Mucosa of descending colon (tissue), 3 donors: ENCODE measurements at places on chromosomes 6 and 20. TPM values are rescaled to one million over a fixed set of nuclear protein-coding genes. Genes with fewer than 3 reads are reported as not detected.

AGER gene
- 6.3 TPM for total RNA-seq

DNMT3B gene
- 1.2 TPM for total RNA-seq

TAP1 gene
- 131 TPM for total RNA-seq

OPRL1 gene
- 0.39 TPM for total RNA-seq

PROKR2 gene
- not detected for total RNA-seq

DNAH8 gene
- not detected for total RNA-seq

SMLR1 gene
- not detected for total RNA-seq

IP6K3 gene
- total RNA-seq: 6.8 TPM

CLPSL2 gene
- not detected for total RNA-seq

BTNL2 gene
- not detected for total RNA-seq

LPA gene
- total RNA-seq: not detected

MROH8 gene
- total RNA-seq: 3.1 TPM

CST4 gene
- total RNA-seq: not detected

SLC24A3 gene
- total RNA-seq: 34.9 TPM

ALDH5A1 gene
- total RNA-seq: 8.1 TPM

PMEPA1 gene
- total RNA-seq: 23.5 TPM

RGS17 gene
- 0.28 TPM for total RNA-seq

RCAN2 gene
- 6.1 TPM for total RNA-seq

PTCRA gene
- not detected for total RNA-seq

PTK7 gene
- total RNA-seq: 12.9 TPM

EFCAB8 gene
- 0.17 TPM for total RNA-seq

AMD1 gene
- total RNA-seq: 75.9 TPM

GFOD1 gene
- 10.4 TPM for total RNA-seq

ARFGEF3 gene
- total RNA-seq: 21.1 TPM

FRMD1 gene
- 17.1 TPM for total RNA-seq

CST2 gene
- total RNA-seq: not detected

TINAG gene
- total RNA-seq: 55.5 TPM

PRDM1 gene
- 23.4 TPM for total RNA-seq

ADAM33 gene
- total RNA-seq: 86.6 TPM

VSTM2L gene
- total RNA-seq: 2.6 TPM

WFDC12 gene
- not detected for total RNA-seq

MPC1 gene
- 75.0 TPM for total RNA-seq

TBXT gene
- total RNA-seq: not detected

PGBD1 gene
- 0.75 TPM for total RNA-seq

OXT gene
- total RNA-seq: 0.66 TPM

KHDC1L gene
- total RNA-seq: not detected

VSX1 gene
- not detected for total RNA-seq

MOXD1 gene
- total RNA-seq: 14.8 TPM

TREM1 gene
- total RNA-seq: 1.2 TPM

GGT7 gene
- total RNA-seq: 24.6 TPM

TGM2 gene
- total RNA-seq: 62.2 TPM

PGC gene
- total RNA-seq: not detected

HSPA1B gene
- 172 TPM for total RNA-seq

CAGE1 gene
- 0.09 TPM for total RNA-seq

TFAP2A gene
- total RNA-seq: 0.53 TPM

AFG1L gene
- total RNA-seq: 10.6 TPM

EPHA7 gene
- total RNA-seq: 2.4 TPM

ADGB gene
- total RNA-seq: 0.70 TPM

DOK5 gene
- total RNA-seq: 0.67 TPM

LINC00237 gene
- not detected for total RNA-seq

RIN2 gene
- total RNA-seq: 73.9 TPM

SCUBE3 gene
- 0.14 TPM for total RNA-seq

PRKN gene
- 8.1 TPM for total RNA-seq
